Stimulated activated memory B cell treated with anti-CD40 and anti-IgM and Interleukin-4, amounts not matched to agents 10 μg/mL and 1 μg/mL and 100 μg/mL, for 72 hours (primary cell): ENCODE measurements at places on chromosomes 13 and 19.

DNA sequence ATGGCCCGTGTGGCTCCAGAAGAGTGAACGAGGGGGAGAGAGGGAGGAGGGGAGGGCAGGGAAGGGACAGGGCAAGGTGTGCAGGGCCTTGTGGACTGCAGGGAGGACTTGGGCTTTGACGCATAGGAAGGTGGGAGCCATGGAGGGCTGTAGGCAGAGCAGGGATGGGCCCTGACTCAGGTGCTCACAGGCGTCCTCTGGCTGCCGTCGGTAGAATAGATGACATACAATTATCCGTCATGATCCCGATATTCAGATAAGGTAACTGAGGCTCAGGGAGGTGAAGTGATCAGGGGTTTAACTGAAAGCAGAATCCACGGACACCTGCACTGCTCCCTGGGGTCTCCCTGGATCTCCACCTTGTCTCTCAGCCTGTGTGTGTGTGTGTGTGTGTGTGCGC lies 3.4 kb downstream of the C3 start:
- peak overlapping the region; percentile 35 for H3K27ac ChIP-seq
- ATAC-seq, result no peak
- peak overlapping the region; percentile 10 for H3K4me3 ChIP-seq
- no peaks in the 10 kb centered on the region for H3K36me3 ChIP-seq

DNA sequence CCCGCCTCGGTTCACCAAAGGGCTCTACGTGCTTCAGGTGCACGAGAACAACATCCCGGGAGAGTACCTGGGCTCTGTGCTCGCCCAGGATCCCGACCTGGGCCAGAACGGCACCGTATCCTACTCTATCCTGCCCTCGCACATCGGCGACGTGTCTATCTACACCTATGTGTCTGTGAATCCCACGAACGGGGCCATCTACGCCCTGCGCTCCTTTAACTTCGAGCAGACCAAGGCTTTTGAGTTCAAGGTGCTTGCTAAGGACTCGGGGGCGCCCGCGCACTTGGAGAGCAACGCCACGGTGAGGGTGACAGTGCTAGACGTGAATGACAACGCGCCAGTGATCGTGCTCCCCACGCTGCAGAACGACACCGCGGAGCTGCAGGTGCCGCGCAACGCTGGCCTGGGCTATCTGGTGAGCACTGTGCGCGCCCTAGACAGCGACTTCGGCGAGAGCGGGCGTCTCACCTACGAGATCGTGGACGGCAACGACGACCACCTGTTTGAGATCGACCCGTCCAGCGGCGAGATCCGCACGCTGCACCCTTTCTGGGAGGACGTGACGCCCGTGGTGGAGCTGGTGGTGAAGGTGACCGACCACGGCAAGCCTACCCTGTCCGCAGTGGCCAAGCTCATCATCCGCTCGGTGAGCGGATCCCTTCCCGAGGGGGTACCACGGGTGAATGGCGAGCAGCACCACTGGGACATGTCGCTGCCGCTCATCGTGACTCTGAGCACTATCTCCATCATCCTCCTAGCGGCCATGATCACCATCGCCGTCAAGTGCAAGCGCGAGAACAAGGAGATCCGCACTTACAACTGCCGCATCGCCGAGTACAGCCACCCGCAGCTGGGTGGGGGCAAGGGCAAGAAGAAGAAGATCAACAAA lies 2.6 kb downstream of the PCDH17 start:
- H3K36me3 ChIP-seq, result no peaks in the 10 kb centered on the region
- H3K4me1 ChIP-seq, result peaks cover 26% of the 10 kb centered on the region

DNA sequence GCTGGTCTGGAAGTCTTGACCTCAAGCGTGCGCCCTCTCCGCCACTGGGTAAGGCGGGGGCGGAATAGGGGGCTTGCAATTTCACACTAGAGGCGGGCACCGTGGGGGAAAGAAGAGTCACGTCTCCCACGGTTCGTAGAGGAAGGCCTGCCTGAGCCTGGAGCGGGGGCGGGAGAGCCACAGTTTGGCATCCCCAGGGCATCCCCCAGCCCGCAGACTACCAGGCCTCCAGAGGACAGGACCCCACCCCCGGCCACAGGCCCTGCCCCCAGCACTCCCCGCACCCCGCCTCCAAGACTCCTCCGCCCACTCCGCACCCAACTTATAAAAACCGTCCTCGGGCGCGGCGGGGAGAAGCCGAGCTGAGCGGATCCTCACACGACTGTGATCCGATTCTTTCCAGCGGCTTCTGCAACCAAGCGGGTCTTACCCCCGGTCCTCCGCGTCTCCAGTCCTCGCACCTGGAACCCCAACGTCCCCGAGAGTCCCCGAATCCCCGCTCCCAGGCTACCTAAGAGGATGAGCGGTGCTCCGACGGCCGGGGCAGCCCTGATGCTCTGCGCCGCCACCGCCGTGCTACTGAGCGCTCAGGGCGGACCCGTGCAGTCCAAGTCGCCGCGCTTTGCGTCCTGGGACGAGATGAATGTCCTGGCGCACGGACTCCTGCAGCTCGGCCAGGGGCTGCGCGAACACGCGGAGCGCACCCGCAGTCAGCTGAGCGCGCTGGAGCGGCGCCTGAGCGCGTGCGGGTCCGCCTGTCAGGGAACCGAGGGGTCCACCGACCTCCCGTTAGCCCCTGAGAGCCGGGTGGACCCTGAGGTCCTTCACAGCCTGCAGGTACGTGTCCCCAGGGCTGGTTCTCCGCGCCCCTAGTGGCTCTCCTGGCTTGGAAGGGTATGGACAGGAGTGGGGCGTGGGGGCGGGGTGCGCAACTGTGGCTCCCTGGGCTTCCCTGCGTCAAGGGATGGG lies at the start of gene ANGPTL4:
ANGPTL4 (plus strand) TSS at position 353 of the 969 bp plus-strand sequence; CDS start at position 520, 167 bp downstream.
- H3K36me3 ChIP-seq, result peaks cover 15% of the 10 kb centered on the region
- H3K27me3 ChIP-seq, result peaks cover 89% of the 10 kb centered on the region
- ATAC-seq, result peak; percentile 67

DNA sequence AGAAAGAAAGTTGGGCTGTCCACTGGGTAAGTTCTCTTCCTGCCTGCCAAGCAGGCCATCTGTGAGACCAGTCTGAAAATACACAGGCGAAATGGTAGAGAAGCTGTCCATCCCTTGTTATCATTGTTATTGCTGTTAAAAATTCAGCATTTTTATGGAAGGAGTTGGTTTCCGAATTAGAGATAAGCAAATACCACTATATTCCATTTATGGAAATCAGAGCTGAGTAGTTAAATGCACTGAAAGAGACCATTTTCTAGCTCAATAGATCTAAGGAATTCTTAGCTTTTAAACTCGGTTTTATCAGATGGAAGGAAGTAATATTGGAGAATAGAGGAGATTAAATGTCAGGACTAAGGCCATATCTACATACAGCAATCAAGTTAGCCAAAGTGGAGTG lies 40.7 kb downstream of the MZT1 start:
- H3K27me3 ChIP-seq, result no peaks in the 10 kb centered on the region
- ATAC-seq, result no peak
- no peaks in the 10 kb centered on the region for H3K36me3 ChIP-seq
- H3K27ac ChIP-seq, result no peak overlapping the region
- no peaks in the 10 kb centered on the region for H3K4me1 ChIP-seq

DNA sequence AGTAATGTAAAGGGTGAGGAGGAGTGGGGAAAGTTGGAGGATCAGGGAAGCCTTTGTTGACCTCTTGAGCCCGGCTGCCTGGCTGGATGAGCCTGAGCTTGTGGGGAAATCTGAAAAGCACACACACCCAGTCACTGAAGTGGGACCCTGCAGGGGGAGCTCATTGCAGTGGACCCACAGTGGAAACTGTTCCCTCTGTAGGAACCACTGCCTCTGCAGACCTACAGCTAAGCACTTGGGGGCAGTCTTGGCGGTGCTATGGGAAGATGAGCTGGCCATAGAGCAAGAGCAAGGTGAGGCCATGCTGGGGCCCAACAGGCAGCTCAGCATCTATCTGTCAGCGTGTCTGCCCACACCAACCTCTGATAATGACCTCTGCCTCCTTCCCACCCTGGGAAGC lies 294.8 kb downstream of the TSHZ3 start:
- no peak for ATAC-seq
- no peak overlapping the region for H3K4me3 ChIP-seq
- no peaks in the 10 kb centered on the region for H3K36me3 ChIP-seq
- no peaks in the 10 kb centered on the region for H3K27me3 ChIP-seq
- H3K27ac ChIP-seq, result no peak overlapping the region

GRCh38 chr13:113122550-113123225 lies at the start of gene F10:
Gene F10, plus strand, starts transcription at chr13:113122799. Its CDS starts 57 bp downstream, at chr13:113122856.
- H3K27ac ChIP-seq, result no peak within 1 kb of the TSS
- H3K4me3 ChIP-seq, result no peak within 1 kb of the TSS
- ATAC-seq, result no peak
- no peaks in the 10 kb centered on the region for H3K36me3 ChIP-seq
- H3K4me1 ChIP-seq, result no peaks in the 10 kb centered on the region

DNA sequence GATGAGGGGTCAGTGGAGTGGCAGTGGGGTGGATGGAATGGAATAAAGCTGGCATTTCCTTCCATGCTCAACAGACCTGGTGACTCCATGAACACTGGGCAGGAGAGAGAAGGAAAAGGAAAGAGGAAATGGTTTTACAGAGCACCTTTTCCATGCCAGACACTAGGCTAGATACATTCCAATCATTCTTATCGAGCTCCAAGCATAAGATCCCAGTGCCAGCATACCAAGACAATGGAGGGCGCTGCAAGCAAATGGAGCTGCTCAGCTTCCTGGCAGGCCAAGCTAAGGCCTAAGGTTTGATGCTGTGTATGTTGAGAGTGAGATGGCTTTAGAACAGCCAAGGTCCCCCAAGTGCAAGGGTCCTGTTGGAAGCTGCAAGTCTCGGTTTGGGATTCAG lies 113.2 kb downstream of the HSPH1 start:
- H3K36me3 ChIP-seq, result no peaks in the 10 kb centered on the region
- peaks cover 23% of the 10 kb centered on the region for H3K4me1 ChIP-seq
- no peak overlapping the region for H3K4me3 ChIP-seq
- ATAC-seq, result no peak
- peaks cover 27% of the 10 kb centered on the region for H3K27me3 ChIP-seq

- no peaks in the 10 kb centered on the region for H3K4me1 ChIP-seq
- H3K4me3 ChIP-seq, result no peak overlapping the region
- peaks cover 7% of the 10 kb centered on the region for H3K36me3 ChIP-seq
- ATAC-seq, result no peak
Observed at GRCh38 chr13:96011291-96011872, 41.8 kb downstream of the UGGT2 start.

DNA sequence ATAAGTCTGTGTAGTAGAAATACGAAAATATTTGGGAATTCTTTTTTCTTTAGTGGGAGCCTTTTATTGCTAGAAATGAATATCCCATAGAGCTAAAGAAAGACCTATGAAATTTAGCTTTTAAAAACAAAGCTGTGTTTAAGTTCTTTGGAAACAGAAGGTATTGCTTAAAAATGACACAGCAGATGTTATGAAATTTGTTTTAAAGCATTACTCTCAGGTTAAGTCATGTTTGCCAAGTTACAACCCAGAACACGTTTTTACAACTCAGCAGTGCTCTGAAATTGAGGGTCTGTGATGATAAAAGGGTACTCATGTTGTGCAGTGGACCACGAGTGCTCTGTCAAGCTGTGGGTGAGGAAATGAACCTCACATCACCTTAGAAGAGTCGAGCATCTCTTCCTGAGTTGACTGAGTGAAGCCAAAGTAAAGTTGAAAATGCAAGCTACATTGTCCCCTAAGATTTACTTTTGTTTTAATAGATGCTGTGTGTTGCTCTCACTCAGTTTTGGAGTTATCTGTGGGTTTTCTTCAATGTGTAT lies 161.1 kb downstream of the SHISA2 start:
- H3K4me3 ChIP-seq, result no peak overlapping the region
- peaks cover 9% of the 10 kb centered on the region for H3K27me3 ChIP-seq
- H3K4me1 ChIP-seq, result no peaks in the 10 kb centered on the region
- no peaks in the 10 kb centered on the region for H3K36me3 ChIP-seq
- no peak for ATAC-seq

- no peak overlapping the region for H3K27ac ChIP-seq
- no peaks in the 10 kb centered on the region for H3K27me3 ChIP-seq
- ATAC-seq, result no peak
Observed at GRCh38 chr13:94613051-94613450, 11.4 kb downstream of the GPR180 start.

DNA sequence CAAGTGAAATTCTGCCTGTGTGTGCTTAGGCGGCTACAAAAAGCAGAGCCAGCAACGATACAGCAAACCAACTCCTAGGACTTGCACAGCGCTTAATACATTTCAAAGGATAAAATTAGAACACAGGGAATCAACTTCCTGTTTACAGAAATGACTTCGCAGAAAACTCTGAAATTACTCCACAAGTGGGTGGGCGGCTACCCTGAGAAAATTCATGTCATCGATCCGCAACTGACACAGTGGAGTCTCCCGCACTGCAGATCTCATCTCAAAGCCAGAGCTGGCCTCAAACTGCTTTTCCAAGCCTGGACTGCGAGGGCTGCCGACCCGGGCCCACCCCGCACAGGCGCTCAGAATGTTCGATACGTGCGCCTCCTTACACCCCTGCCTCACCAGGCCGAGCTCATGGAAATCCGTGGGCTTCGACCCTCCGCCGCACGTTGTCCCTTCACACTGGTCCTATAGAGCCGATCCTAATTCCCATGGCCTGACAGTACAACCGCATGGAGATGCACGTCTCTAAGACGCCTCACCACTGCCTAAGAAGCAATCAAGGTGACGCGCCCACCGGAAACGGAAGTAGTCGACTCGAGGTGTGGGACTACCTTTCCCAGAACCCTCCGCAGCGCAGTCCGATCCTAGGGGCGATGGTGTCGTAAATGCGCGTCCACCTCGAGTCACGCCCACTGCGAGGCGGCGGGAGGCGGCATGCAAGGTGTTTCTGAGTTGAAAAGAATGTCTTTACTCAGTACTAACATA lies at the start of gene ZNF229:
ZNF229 (minus strand) TSS at position 557 of the 759 bp plus-strand sequence. CDS start 5,625 bp downstream, outside the sequence.
- peak within 1 kb of the TSS; percentile 74 for H3K27ac ChIP-seq
- peaks cover 21% of the 10 kb centered on the region for H3K27me3 ChIP-seq
- H3K4me3 ChIP-seq, result peak within 1 kb of the TSS; percentile 87
- peaks cover 6% of the 10 kb centered on the region for H3K4me1 ChIP-seq
- ATAC-seq, result peak; percentile 95
- H3K36me3 ChIP-seq, result peaks cover 70% of the 10 kb centered on the region

DNA sequence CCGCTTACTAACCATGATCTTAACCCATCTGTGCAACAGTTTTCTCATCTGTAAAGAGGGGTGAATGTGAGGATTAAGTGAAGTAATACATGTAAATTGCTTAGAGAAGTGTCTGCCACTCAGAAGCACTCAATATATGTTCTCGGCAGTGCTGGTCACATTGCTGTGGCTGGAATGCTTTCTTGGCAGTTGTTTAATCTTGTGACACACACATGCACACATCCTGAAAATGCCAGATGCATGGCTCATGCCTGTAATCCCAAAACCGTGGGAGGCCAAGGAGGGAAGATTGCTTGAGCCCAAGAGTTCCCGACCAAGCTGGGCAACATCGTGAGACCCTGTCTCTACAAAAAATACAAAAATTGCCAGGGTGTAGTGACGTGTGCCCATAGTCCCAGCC lies 4.9 kb upstream of the DMKN start:
- H3K27ac ChIP-seq, result no peak overlapping the region
- no peak for ATAC-seq
- no peaks in the 10 kb centered on the region for H3K36me3 ChIP-seq
- H3K4me1 ChIP-seq, result no peaks in the 10 kb centered on the region
- H3K27me3 ChIP-seq, result peaks cover 57% of the 10 kb centered on the region
